ENCODE measurements at places on chromosomes 4 and X. TPM values are rescaled to one million over a fixed set of nuclear protein-coding genes. Genes with fewer than 3 reads are reported as not detected.

The AADAT gene
- 10.3 TPM for total RNA-seq

The IGSF1 gene
- 3.5 TPM for total RNA-seq

The CENPVL1 gene
- 0.25 TPM for total RNA-seq

The FATE1 gene
- not detected for total RNA-seq

The MFAP3L gene
- total RNA-seq = 30.2 TPM

The CXCR3 gene
- total RNA-seq = not detected

The XG gene
- 0.30 TPM for total RNA-seq

The ZRSR2 gene
- total RNA-seq = 9.3 TPM

The TMEM31 gene
- total RNA-seq = 0.43 TPM

The CETN2 gene
- 31.8 TPM for total RNA-seq
